ENCODE measurements at places on chromosomes 3 and 15.

- no peak for DNase-seq
Measured at GRCh38 chr3:8561370-8561769, 59.7 kb downstream of the LMCD1 start.

DNA sequence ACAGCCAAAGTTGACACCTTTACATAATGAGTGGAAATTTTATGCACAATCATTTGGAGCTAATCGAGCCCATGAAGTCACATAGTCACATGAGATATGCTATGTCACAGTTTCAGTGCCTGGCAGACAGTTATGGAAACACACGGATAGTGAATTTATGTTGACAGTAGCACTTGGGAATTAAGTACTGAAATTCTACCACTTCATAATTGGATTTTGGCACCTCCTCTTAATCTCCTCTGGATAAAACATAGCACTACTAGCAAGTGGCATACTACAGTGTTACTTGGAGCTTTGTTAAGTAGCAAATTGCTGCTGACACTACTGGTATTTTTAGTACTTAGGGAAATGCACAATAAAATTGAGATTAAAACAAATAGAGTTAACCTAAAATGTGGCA lies 1679.4 kb downstream of the OTOL1 start:
- no peak for DNase-seq

- DNase-seq: no peak
Measured at GRCh38 chr15:91670108-91670507, 183.4 kb upstream of the SLCO3A1 start.

DNA sequence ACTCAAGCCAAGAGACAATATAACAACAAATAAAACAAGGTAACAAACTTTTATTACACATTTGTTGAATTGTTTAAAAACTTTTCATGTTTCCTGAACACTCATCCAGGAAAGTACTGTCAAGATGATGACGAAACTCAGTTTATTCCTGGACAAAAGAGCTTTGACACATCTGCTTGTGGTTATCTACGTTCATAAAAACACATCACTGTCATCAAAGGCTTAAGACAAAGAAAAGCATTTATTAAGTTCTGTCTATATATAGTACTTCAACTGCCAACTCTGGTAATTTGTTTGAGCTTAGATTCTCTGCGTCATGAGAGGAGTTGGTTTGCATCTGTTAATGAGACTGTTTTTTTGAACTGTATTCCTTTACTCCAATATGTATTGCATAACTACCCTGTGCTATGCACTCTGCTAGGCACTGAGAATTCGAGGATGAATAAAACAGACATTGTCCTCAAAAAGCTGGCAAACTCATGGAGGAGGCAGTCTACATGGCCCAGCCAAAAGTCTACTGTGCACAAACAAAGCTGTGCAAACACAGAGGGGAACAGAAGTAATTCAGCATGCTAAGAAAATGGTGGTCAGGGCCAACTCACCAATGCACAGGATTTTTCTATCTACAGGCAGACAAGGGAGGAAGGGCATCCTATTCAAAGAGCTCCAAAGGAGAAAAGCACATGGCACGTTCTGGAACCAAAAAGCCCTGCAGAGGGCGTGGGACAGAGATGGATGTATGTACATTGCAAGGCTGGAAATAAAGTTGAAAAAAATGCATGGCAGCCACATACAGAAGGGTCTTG lies 21.5 kb downstream of the PLD1 start:
- DNase-seq: peak; percentile 72

- DNase-seq: peak; percentile 36
Measured at GRCh38 chr15:75198560-75199356, 2.9 kb upstream of the C15orf39 start.

DNA sequence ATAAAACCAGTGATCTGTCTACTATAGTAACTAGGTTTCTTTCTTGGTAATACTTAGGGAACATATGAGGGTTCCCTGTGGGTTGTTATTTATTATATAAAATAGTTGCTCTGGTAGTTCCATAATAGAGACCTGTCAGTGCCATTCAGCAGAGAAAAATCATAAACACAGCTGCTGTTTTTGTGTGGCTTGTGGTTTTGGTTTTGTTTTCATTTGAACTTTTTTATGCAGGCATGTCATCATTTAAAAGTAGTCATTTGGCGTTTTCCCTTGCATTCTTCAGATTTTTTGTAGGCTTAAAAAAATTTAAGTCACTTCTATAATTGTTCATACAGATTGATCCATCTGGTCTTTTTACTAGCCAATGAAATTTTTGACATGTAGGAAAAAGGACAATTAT lies 47.9 kb downstream of the PIK3CA start:
- peak; percentile 81 for DNase-seq

DNA sequence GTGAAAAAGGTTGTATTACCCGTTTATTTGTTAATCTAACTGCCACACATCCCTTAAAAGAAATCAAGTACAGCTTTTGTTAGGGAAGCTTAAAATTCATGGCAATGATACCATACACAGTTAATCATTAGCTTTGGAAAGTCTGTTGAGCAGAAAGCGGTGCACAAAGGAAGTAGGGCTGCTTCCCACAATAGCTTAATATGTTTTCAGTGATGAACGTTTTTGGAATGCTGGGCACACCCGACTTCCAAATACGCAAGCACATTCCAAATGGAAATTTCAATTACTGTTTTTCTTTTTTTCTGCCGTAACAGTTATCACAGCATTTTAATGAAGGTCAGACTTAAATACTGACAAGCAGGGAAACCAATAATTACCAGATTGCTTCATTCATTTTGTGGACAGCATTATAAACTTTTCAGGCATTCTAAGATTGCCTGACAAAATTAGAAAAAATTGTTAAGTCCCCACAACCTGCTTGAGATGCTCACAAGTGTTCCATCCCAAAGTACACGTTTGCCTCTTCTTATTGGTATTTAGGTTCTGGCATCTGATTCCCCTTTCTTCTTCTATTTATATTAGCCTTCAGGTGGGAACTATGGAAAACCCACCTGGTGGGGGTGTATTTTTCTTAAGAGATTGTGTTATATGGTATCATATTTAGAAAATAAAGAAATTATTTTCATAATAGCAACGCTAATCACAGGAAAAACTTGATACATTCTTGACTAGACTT lies 1.1 kb upstream of the ECT2 start:
- peak; percentile 90 for DNase-seq

- DNase-seq: peak; percentile 11
Measured at GRCh38 chr3:159964166-159964973, 24.3 kb upstream of the IL12A start.

GRCh38 chr15:71469413-71469812 lies 340.9 kb upstream of the NR2E3 start:
- no peak for DNase-seq

GRCh38 chr3:20346369-20346768 lies 160.4 kb upstream of the SGO1 start:
- no peak for DNase-seq

DNA sequence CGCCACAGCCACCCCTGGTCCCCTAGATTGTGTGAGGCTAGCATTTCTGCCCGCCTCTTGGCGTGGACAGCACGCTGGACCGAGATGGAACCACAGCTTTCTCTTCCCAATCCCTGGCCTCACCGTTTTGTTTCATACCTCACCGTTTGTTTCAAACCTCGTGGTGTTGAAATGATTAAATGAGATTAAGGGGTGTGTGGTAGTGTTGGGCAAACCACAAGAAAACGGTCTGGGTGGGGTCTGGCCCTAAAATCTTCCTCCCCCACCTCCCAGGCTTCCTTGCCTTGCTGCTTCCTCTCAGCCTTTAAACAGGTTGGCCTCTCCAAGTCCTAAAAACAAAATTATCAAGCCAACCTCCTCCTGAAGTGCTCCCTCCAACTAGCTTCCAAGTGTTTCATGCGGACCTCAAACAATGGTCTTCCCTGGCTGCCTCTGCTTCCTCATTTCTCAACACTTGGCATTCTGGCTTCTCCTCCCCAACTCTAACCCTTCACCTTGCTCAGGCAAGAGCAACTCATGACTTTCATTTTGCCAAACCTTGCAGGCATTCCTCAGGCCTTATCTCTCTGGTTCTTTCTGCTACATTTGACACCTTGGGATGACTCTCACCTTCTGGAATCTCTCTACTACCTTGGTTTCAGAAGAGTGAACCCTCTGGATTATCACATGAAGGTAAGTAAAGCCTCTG lies 1.4 kb upstream of the ATP13A3 start:
- no peak for DNase-seq

- DNase-seq: no peak
Measured at GRCh38 chr3:35727179-35727578, 87.9 kb downstream of the ARPP21 start.

GRCh38 chr3:73592154-73593144 lies 32.3 kb downstream of the PDZRN3 start:
- no peak for DNase-seq

GRCh38 chr3:158631981-158632380 lies 12.3 kb upstream of the GFM1 start:
- no peak for DNase-seq

GRCh38 chr3:27885641-27886040 lies 163.5 kb upstream of the EOMES start:
- no peak for DNase-seq

DNA sequence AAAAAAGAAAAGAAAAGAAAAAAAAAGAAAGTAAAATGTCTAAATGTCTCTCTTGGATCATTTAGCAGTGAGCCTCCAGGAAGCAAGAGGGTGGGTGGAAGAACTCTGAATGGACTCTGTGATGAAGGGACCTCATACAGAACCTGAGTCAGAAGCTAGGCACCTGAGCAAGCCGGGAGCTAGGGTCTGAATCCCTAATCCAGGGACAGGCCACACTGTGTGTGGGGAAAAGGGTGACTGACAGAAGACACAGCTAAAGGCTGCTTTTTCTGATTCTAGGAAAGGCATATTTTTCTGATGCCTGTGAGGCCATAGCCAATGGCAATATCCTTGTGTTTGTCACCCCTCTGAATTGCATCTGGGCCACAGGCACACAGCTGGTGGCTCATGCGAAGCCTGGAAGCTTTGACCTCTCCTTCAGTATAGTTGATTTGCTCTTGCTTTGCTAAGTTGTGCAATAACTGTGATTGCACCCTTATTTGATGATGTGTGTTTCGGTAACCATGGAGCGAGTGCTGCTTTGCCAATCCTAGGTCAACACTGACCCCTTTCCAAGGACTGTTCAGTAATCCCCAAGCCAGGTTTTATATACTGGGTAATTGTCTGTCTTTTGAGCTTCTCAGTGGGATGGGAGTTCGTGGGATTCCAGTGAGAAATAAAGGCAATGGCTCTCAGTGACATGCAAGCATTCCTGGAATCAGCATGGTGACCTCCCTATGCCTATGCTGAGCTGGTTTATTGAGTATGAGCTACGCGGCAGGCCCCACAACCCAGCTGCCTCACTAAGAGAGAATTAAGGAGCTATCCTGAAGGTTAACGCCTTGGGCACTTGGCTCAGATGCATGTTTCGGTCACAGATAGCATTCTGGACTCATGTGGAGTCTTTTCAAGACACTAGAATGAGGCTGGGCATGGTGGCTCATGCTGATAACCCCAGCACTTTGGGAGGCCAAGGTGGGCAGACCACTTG lies 49.0 kb upstream of the OSBPL11 start:
- DNase-seq: no peak

DNA sequence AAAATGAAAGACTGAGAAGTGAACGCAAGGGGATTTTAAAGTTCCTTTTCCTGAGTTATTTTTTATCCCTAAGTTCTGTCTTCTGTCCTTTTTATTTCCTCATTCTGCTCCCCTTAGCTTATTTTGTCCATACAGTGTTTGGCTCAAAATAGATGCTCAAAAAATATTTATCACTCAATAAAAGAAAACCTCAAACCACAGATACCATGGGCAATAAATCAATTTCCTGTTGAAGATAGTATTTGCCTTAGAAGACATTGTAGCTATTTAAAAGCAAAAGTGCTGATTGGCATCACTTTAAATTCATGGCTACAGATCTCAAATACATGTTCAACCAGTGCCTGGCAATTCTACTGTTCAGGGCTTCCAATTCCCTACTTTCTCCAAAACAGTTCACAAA lies 316.5 kb upstream of the ADAMTS9 start:
- no peak for DNase-seq

DNA sequence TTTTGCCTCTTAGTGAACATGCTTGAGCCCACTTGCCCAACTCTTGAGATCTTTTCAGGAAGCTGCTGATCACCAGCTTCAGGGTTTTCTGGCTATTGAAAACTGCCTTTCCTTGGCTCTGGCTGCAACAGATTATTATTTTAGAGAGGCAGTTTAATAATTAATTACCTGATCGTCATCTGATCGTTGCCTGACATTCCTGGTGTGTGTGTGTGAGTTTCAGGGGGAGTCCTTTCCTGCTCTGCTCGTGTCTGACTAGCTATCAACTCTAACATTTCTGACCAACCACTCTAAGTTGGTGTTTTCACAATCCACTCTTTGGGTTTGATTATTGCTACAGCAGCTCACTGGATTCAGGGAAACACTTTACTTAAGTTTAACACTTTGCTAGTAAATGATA lies 84.3 kb upstream of the SPATA16 start:
- no peak for DNase-seq

DNA sequence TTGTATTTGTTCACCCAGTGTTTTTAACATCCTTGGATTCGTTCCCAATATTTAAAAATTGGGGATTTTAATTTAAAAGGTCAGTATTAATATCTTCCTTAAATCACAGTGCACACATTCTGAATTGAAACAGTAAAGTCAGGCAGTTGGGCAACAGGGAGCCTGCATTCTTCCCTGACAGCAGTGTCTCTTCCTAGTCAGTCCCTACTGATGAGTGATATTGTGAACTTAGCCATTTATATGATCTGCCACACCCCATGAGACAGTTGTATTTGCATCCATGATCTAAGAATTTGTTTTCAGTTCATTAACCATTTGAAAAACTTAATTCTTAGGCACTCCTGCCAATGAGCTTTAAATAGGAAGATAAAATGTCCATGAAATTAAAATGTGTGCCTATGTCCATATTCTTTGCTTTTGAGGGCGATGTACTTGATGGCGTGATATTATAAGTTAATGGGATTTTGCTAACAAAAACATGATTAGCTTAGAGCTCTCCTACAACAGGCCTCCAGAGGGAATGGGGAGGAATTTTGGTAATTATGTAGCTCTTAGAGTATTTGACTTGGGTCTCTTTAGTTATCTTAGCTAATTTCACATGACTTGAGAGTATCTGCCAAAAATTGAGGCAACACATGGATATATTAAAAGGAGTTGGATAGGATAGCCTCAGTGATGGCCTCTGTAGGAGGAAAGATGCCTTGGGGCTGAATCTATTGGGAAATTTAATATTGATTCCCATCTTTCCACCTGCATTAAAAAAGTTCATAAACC lies 219.3 kb downstream of the PTPRG start:
- no peak for DNase-seq

GRCh38 chr15:47415539-47415971 lies 301.8 kb upstream of the SEMA6D start:
- DNase-seq: no peak

- DNase-seq: no peak
Measured at GRCh38 chr3:113684271-113684819, 12.1 kb downstream of the USF3 start.

DNA sequence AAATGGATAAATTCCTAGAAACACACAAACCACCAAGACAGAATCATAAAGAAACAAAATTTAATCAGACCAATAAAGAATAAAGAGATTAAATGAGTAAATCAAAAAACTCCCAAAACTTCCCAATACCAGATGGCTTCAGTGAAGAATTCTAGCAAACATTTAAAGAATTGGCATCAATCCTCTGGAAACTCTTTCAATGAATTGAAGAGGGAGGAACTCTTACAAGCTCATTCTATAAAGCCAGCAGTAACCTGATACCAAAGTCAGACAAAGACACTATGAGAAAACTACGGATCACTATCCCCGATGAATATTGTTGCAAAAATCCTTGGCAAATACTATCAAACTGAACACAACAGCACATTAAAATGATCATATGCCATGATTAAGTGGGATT lies 81.9 kb upstream of the SLCO2A1 start:
- DNase-seq: no peak
